ENCODE measurements at places on chromosomes 12 and 14.

GRCh38 chr14:22405201-22405600, 183.8 kb downstream of the DAD1 start:
- no peak for DNase-seq

DNA sequence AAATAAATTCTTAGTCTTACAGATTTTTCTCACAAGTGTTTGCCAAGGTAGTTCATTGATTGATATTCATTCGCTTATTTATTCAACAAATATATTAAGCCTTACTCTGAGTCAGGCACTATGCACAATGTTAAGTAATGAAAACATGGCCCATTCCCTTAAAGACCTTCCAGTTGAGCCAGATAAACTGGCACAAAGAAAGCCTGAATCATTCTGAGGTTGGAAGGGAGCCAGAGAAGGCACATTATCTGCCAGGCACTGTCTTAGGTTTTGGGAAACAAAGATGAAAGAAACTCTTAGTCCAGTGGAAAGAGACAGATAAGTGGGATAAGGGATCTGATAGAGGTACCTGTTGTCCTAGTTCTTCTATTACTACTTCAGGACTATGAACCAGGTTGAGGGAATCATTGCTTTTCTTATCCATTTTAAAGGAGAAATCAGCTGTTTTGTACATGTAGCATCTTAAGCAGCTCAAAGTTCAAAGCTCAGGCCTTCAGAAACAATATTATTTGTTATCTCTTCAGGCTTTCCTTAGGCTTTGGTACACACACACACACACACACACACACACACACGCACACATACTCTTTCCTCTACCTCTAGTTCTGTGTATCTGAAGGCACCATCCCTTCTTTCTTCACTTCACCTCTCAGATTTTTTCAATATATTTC, 27.0 kb downstream of the PDE6H start:
- no peak for DNase-seq

DNA sequence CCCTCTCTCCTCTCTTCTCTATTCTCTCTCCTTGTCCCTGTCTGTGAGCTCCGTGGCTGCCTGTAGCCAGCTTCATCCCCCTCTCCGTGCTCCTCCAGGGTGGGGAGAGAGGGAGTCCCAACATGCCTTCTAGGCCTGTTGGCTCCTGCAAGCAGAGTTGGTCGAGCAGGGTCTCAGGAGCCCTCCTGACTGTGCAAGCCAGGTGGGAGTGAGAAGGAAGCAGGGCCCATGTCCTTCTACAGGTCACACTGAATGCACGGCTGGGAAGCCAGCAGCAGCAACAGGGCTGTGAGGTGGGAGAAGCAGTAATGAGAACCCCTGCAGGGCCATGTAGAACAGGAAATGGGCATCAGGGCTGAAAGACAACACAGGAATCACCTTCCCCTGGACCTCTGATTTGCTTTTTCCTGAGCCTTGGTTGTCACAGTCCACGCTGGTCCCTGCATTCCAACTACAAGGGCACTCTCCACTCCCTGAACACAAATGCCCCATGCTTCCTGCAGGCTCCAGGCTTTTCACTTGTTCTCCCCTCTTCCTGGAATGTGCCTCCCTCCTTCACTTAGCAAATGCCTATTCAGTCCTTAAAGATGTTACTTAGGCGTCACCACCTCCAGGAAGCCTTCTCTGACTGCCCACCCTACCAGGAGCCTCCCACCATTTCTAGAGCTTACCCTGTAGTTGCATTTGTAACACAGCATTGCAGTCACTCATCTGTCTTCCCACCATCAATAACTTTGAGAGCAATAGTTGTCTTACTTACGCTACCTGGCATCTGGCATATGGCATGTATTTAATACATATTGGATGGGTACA, 51.2 kb downstream of the TSPAN11 start:
- DNase-seq: no peak

- DNase-seq: no peak
Observed at GRCh38 chr14:40164083-40164482, 731.9 kb upstream of the FBXO33 start.

- DNase-seq: no peak
Observed at GRCh38 chr14:28651148-28651547, 115.4 kb upstream of the FOXG1 start.

- DNase-seq: no peak
Observed at GRCh38 chr14:55583942-55584468, 4.0 kb downstream of the KTN1 start.

DNA sequence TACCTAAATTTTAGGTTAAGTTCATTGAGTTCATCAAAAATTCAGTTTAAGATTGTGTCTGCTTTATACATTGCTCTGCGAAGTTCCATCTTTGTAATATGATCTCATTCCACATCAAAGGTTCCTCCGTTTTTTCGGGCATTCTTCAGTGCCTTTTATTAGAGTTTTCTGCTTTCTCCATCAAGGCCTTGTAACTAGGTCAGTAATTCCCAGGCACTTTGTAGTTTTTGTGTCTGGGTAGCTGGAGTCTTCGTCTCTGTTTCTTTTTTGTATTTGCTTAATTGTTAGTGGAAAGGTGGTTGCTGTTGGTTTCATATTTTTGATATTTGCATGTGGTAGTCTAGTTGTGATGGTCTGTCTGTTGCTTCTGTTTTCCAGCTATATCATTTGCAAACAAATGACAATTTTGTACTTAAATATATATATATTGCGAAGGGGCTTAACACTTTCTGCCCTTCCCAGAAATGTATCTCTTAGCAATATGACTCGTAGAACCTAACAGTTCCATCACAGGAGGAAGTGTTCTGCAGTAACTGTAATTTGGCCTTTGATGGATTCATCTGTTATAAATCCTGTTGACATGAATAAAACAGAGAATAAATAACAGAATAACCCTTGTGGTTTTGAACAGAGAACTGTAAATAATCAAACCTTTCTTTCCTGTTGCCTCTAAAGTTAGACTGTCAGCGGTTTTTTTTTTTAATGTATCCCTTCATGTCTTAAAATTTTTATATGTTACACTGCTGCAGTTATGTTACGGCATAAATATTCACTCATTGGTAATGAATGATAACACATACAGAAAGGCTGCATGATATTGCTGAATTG, 88.4 kb upstream of the DYNC1H1 start:
- DNase-seq: no peak

DNA sequence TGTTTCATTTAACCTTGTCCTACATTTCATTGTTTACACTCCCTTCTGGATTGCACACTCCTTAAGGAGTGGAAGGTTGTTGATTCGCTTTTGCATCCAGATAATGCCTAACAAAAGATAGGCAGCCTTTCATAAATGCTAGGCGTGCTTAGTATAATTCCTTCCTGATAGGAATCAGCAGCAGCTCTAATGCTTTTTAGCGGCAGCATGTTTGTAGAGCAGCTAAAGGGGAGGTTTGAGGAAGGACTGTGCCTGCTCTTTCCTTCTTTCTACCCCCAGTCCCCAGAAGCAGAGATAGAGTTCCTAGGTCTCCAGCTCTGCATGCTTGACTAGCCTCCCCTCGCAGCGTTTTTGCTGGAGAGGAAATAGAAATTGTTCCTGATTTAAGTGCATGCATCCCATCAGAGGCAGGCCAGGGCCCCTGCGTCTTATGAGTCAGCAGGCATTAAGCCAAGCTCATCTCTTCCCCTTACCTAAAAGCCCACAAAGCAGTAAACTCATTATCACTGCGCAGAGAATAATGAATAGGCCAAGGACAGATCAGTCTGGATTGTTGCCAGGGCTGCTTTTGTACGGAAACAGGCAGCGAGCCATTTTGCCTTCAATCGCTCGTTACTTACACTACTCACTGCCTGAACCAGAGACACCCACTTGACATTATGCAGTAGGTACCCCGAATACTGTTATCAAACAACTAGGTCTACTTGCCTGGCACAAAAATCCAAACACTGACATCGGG, 14.0 kb upstream of the TBPL2 start:
- DNase-seq: peak; percentile 59

DNA sequence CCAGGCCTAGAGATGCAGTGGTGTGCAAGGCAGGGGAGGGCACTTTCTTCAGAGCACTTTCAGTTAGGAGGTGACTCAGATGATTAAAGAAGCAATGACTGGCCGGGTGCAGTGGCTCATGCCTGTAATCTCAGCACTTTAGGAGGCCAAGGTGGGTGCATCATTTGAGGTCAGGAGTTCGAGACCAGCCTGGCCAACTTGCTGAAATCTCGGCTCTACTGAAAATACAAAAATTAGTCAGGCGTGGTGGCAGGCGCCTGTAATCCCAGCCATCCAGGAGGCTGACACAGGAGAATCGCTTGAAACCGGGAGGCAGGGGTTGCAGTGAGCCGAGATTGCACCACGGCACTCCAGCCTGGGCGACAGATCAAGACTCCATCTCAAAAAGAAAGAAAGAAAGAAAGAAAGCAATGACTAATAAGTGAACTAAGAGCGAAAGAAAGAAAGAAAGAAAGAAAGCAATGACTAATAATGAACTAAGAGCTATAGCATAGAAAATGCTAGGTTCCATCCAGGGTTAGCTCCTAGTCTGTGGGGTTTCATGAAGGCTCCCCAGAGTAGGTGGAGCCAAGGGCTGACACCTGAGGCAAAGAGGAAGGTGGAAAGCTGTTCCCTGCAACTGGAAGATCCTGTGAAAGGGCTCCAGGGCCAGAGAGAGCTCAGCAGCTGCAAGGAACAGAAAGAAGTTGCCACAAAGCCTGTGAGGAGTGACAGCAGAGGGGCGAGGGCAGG, 334.5 kb downstream of the CACNA1C start:
- no peak for DNase-seq

DNA sequence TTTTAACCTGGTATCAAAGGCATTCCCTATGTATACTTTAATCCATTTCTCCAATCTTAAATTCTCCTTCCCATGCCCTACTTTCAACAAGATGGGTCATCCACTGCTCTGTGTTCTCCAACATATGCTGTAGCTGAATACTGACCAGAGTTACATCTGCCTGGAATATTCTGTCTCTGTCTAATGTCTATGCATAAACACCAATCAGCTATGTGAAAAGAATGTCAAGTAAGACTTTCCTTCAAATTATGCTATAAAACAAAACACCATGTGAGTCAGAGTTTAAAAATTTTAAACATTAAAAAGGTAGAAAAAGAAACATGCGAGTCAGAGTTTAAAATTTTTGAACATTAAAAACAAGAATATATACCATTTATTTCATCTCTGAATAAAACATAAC, 19.3 kb downstream of the NT5DC3 start:
- no peak for DNase-seq

GRCh38 chr12:48980953-48981756, 3.0 kb downstream of the WNT1 start:
- DNase-seq: peak; percentile 40

GRCh38 chr12:45612044-45612794, 117.3 kb upstream of the ARID2 start:
- DNase-seq: no peak

DNA sequence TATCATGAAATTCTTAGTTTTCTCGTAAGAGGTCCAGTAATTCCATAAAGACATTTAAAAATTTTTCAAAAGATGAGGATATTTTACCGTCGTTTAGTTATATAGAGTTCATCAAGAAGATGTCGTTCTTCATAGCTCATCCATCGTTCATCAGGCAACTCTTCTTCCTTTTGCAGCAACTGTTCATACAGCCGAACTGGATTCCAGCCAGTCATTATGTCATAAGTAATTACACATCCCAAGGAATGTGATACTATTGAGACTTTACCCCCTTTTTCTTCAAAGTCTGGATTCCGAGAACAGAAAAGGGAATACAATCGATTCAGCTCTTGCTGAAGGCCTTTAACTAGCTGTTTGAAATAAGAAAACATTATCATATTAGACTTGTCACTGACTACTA, 90.3 kb downstream of the DDHD1 start:
- DNase-seq: no peak

DNA sequence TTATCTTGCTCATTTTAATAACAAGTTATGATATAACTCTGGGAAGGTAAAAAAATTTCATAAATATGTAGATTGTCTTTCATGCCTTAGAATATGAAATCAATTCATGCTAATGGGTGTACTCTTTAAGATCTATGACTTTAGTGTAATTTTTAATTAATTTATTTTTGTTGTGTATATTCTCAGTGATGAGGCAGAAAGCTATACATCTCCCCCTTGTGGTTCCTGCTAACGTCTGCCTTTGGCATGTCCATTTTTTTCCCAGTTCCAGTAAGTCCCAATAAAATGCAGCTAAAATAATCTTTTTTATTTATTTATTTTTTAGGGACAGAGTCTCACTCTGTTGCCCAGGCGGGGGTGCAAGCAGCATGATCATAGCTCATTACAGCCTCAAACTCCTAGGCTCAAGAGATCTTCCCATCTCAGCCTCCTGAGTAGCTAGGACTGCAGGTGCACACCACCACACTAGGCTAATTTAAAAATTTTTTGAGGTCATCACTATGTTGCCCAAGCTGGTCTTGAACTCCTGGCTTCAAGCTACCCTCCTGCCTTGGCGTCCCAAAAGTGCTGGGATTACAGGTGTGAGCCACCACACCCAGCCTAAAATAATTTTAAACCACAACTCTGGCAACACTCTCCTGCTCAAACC, 3.3 kb upstream of the CHURC1 start:
- DNase-seq: peak; percentile 36

GRCh38 chr12:120774169-120774916, 48.7 kb downstream of the ACADS start:
- no peak for DNase-seq

DNA sequence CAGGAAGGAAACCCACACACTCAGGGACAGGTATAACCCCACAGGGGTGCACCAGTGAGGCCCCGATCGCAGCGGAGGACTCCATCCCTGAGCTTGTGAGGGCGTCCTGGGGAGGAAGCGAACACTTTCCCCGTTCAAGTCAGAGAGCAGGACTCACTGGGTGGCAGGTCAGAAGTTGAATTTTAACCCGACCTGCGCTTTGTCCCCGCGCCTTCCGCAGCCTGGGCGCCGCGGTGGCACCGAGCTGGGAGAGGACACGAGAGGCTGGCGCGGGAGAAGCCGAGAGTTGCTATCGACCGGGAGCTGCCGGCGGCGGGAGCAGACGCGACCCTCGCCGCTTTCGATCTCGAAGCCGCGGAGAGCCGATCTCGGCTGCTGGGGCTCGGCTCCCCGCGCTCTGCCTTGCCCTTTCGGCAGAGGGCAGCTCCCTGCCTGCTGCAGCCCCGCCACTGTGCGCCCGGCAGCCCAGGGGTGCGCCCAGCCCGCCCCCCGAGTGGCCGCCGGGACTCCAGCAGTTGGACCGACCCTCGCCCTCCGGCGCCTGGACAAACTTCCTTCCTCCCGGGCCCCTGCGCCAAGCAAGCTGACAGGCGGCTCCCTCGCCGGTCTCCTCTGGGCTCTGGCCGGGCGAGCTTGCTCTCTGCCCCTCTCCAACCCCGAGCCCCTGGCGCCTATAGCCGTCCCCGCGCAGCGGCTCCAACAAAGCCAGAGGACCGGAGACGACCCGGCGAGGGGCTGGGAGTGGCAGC, 918 bp downstream of the LIN7A start:
- DNase-seq: peak; percentile 41

- no peak for DNase-seq
Observed at GRCh38 chr14:23482823-23483148, 13.3 kb downstream of the NGDN start.

GRCh38 chr12:123160801-123161487, 10.1 kb upstream of the PITPNM2 start:
- peak; percentile 89 for DNase-seq

Data from ACHN (cell line).